ENCODE measurements at places on chromosomes 5 and 9.

DNA sequence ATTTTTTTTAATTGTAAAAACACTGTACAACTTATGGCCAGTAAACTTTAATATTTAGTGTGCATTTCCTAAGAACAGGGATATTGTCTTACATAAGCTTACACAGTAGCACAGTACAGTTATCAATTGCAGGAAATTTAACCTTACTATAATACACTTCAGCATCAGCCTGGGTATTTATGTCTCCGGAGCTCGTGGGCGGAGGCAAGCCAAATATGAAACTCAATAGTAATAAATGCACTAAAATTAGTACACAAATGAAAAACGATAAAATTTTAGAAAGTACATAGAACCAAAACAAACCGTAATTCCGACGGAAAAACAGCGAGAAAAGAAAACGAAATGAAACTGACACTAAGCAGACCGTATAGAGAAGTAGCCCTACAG lies 91.2 kb downstream of the ANXA2R start:
- no peak for DNase-seq

DNA sequence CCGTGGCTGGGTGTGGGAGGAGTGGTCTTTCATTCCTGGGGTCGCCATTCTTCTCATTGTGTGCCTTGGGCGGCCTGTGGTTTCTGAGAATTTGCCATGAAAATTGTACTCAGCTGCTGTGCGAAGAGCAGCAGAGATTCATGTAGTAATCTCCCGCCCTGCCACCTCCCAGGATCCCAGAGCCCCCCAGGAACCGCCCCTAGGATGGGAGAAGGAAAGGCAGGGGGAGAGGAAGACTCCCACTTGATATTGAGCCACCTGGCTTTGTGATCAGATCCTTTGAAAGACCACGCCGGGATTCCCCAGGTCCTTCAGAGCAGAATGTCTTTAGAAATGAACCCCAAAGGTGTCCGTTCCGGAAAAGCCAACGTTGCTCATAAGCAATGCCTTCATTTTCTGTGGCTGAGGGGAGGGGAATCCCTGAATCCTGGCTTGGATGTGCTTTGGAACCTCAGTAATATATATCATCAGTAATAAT lies 27.6 kb downstream of the NEURL1B start:
- no peak for DNase-seq

GRCh38 chr9:126408004-126408403 lies 81.4 kb downstream of the MVB12B start:
- no peak for DNase-seq

DNA sequence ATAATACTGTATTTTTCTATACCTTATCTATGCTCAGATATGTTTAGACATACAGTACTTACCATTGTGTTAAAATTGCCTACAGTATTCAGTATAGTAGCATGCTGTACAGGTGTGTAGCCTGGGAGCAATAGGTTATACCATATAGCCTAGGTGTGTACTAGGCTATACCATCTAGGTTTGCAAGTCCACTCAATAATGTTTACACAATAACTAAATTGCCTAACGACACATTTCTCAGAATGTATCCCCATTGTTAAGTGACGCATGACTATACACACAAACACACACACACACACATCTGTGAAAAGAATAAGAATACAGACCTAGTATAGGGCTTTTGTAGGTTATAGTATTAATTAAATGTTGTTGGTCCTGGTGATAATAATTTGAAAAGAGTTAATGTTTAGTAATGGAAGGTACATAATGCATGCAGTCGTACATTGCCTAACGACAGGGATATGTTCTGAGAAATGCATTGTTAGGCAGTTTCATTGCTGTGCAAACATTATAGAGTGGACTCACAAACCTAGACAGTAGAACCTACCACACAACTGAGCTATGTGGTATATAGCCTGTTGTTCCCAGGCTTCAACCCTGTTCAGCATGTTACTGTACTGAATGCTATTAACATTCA lies 13.6 kb downstream of the TDRD7 start:
- DNase-seq, result no peak

- no peak for DNase-seq
Measured at GRCh38 chr5:131509801-131510200, 125.2 kb downstream of the RAPGEF6 start.

- DNase-seq, result no peak
Measured at GRCh38 chr9:110640736-110641135, 27.9 kb upstream of the MUSK start.

DNA sequence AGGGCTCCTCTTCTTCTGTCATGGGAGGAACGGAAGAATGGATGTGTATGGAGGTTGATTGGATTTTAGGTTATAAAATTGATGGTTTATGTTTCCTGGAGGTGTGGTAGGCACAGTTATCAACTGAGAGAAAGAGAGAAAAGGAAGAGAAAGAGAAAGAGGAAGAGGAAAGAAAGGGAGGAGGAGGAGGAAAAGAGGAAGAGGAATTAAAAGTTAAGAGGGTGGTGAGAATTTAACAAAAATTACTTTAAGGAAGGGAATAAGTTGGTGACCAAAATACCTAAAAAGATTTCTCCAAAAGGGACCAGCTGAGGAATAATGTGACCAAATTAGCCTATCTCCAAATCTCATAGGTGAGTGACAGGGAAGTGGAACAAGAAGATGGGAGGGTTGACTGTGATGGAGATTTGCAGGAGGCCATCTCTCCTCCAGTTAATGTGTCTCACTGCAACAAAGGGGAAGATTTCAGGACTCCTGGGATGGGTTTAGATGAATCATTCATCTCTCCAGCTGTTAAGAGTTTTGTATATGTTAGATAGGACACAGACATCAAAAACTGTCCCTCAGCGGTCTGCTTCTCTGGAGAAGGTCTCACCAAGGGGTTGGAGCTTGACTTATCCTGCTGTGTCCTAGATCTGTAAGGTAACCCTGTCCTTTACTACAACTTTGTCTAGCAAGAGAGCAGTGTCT lies 76.0 kb upstream of the TMC1 start:
- DNase-seq, result no peak

DNA sequence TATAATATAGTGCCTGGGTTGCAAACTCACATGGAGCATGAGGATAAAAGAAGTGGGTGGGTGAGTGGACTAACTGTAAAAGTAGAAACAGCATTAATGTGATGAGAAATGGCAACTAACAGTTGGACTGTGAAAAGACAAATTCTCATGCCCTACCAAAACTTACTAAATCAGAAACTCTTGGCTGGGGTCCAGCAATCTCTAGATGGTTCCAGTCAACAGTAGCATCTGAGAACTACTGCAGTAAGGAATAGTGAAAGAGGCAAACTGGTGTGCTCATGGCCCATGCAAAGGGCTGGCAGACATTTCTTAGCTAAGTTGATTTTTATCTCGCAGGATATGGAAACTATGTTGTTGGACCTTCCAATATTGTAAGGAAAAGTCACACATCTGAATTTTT lies 150.3 kb downstream of the PIK3R1 start:
- no peak for DNase-seq

GRCh38 chr5:1515311-1515920 lies 8.3 kb downstream of the LPCAT1 start:
- DNase-seq, result no peak

GRCh38 chr5:65862384-65862783 lies 64.0 kb upstream of the ERBIN start:
- DNase-seq, result no peak

DNA sequence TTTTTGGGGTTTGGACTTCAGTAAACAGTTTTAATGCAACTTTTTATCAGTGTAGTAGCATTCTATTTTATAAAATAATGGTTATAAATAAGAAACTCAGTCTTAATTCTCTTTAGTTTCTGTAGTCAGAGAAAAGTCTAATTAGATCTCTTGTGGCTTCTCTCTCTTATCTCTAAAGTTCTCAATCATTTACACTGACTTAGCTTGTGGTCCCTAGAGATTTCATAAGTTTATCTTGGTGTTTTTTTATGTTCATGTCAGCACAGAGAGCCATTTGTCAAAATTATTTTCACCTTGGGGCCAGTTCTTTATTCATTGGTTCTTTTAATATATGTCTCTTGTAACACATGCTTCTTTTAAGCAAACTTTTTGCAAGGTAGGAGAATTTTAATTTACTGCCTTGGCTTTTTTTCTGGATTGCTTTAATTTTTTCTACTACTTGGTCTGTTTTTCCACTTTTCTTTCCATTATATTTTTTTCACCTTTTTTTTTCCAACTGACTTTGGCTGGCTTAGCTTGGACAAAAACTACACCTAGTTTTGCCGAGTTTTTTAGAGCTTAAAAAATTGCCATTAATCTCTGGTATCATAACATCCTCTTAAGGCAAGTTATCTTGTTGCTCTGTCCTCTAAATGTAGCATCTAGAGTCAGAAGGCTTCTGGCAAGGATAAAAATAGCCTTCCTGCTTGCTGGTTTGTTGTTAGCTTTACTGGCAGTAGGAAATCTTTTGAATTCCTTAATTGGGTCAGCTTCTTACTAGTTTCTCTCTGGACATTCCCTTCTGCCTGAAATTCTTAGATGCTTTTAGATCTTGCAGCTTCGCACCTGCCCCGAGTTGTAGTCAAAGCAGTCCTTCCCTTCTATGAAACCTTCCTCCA lies 35.3 kb downstream of the CPEB4 start:
- DNase-seq, result no peak

DNA sequence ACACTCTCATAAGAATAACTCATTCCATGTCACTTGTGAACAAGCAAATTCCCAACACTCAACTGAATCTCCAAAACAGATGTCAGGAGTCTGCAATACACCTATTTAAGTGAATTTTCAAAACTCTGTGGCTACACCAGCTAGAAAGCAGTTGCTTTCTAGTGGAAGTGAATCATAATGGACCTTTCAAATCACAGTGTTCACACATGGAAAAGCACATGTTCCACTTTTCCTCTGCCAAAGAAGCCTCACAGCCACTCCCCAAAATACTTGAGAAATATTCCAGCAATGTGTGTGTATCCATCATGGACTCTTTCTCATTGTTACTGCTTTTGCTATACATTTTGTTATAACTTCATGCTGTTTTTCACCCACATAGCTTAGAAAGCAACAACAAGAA lies 17.4 kb downstream of the MARCHF3 start:
- DNase-seq, result no peak

DNA sequence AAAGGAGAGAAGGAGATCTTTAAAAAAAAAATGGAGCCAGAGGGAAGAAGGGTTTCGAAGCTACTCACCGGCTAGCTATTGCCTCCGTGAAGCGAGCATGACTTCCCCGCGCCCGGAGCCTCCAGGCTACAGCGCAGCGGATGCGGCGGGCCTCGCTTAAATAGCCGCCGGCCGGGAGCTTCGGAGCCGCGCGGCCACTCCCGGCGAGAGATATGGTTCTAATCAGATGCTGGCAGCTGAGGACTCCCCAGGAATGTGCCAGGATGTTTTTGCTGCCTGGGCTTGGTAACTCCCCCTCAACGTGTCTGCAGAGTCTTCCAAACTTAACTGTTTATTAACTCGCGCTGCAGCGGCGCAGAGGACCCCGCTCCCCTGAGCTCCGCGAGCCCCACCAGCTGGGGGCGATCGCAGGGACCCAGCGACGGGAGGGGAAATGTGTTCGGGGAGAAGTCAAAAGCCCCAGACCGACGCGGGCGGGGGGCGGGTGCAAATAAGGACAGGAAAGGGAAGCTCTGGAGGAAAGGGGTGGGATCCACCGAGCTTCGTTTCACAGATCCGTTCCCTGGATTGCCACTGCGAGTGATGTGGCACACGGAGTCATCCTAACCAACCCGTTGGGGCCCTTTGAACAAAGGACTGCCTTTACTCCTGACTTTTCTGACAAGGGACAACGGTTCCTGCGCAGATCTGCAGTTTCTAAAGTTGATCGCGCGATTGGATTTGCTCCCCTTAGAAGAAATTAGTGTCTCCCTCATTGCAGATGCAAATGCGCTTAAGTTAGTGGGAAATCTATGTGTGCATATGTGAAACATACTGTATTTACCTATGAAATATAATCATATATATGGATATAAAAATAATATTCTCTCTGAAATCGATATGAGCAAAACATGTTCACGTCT lies at the start of gene DAB2:
Gene DAB2 (minus strand): TSS at position 245 of the 902 bp plus-strand sequence. CDS start 30,660 bp downstream, outside the sequence.
- peak; percentile 75 for DNase-seq

DNA sequence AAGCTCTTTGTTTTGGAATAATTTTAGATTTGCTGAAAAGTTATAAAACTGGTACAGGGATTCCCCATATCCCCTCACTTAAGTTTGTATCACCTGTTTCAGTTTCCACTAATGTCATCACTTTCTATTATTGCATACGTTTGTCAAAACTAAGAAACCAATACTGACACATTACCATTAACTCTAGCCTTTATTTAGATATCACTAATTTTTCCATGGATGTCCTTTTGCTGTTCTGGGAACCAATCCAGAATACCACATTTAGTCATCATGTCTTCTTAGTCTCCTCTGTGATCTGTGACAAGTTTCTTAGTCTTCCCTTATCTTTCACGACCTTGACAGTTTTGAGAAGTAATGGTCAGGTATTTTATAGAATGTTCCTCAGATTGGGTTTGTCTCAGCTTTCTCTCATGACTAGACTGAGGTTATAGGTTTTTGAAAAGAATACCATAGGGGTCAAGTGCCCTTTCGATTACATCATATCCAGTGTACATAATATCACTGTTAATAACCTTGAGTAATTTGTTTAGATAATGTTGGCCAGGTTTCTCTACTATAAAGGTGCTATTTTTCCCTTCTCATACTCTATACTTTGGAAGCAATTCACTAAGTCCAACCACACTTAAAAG lies 51.9 kb upstream of the NMUR2 start:
- no peak for DNase-seq

- DNase-seq, result no peak
Measured at GRCh38 chr5:35442885-35443639, 174.6 kb upstream of the SPEF2 start.

GRCh38 chr9:32584784-32585183 lies 11.8 kb upstream of the NDUFB6 start:
- DNase-seq, result no peak

- no peak for DNase-seq
Measured at GRCh38 chr9:133787754-133788025, 49.5 kb upstream of the SARDH start.

DNA sequence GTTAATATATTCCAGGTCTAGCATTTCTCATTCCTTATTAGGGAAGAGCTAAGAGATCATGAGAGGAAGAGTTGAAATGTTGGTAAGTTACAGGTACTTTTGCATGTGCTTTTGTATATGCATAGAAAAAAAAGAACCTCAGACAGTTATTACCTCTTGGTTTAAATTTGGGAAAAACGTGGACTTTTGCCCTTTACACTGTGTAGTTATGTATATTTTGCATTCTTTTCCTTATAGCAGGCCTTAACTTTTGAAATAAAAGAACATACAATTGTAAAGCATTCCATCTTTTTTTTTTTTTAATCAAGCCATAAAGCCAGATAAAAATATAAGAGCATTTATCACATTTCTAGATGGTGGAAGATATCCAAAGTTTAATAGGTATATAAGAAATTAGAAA lies 61.4 kb downstream of the RIC1 start:
- DNase-seq, result no peak

- no peak for DNase-seq
Measured at GRCh38 chr5:131396015-131396414, 132.2 kb downstream of the CDC42SE2 start.

- DNase-seq, result no peak
Measured at GRCh38 chr5:158770506-158770905, 329.2 kb downstream of the EBF1 start.
